NCI-H2107 (cell line): ENCODE measurements at places on chromosomes 1 and 21.

- no peak for DNase-seq
Observed at GRCh38 chr1:169426174-169426705, 1.0 kb downstream of the CCDC181 start.

DNA sequence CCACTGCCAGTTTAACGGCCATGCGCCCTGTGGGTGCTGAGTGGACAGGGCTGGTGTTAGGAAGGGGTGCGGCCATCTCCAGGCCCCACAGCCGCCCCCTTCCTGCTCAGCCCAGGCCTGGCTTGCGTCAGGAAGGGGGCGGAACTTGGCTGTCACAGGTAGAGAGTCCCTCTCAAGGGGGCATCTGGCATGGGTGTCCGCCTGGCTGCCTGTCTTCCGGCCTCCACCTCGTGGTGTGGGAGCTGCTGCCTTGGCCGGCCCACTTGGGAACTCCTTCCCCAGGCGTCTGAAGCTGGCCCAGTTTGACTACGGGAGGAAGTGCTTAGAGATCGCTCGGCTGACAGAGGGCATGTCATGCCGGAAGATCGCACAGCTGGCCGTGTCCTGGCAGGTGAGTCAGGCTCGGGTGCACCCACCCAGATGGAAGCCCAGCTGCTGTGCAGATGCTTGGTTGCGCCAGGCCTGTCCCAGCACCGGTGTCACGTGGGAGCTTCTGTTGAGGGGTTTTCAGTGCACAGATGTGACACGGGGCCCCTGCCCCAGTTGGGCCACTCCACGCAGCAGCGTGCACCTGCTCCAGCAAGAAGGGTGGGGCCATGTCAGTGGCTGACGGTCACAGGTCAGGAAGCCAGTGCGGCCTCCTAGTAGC is 9.1 kb upstream of the ATAD3B start:
- no peak for DNase-seq

DNA sequence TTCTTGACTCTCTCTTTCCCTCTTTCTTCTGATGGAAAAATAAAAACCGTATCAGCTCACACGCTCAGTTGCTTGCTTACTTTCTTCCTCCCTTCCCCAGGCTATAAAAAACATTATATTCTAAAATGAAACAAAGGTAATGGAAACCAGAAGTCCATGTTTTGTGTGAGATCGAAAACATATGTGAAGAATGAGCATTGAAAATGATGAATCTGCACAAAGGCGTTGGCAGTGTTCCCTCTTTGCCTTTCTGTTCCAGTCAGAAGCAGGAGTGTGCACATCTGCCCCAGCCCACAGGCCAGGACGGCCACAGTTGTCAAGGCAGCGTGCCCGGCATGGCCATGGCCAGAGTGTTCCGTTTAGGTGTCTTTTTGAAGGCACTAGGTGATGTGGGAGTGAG is 185.3 kb upstream of the USP24 start:
- no peak for DNase-seq

DNA sequence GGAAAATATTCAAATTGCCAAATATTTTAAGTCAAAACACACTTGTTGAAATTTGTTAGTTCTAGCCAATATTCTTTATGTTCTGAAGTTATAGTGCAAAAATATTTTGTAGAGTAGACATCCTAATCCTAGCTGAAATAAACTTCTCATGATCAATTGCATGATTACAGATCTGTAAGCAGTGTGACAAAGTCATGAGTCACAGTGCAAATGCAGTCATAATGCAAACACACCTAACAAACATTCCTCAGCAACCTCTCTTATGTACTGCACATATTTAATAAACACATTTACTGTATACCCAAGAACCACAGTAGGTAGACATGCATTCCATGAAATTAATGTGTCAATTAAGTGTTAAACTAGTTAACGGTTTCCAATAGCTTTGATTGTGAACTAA is 1857.4 kb downstream of the NCAM2 start:
- no peak for DNase-seq

DNA sequence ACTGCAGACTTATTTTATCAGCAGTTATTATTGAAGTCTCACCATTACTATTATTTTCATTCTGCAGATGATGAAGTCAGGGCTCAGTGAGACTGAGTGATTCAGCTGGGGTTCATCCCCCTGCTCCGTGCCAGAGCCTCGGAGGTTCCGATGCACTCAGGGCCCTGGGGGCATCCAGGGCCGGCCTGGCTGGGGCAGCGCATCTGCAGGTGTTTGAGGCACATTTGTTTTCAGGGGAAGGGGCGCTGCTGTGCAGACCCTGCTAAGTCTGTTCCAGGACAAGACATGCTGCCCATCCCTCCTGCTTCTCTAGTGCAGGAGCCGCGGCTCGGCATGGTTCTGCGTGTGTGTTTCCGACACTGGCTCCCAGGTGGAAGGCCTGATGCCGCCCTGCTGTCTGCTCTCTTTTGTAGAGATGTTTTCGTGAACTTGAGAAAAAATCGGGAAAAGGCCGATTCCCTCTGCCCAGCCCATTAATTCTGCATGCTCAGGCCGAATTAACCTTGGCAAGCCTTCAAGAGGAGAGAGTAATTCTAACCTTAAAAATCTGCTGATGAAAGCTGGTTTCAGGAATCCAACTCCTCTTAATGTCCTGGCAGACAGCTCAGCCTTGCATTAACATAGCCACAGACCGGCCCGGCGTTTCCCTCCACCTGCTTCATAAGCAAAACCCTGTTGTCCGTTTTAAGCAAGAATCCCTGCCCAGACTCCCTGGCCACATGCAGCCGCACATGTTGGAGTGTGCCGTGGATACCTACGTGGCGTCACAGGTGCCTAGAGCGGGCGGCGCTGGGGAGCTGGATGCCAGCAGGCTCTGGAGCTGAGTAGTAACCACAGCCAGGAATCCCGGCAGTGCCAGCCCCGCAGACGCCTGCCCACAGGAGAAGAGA is 316.0 kb upstream of the VAMP3 start:
- no peak for DNase-seq

DNA sequence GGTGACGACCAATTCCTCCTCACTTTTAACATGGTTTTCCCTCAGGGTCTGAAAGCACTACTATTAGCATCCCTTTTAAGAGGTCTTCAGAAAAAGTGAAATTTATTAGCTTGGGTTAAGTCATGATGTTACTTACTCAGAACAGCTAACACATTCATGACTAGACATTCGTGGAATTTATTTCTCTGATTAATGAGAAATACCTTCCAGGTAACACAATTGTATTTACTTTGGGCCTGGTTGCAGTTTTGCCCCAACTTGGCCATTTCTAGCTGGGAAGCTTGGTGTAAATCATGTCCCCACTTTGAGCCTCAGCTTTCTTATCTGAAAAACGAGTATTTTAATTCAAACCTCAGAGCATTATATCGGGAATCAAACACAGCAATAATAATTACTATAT is 119.2 kb upstream of the SPATA6 start:
- no peak for DNase-seq

GRCh38 chr1:16254263-16254928 is 17.4 kb upstream of the CPLANE2 start:
- DNase-seq = no peak

GRCh38 chr1:229420765-229421164 is 13.1 kb downstream of the ACTA1 start:
- DNase-seq = no peak

DNA sequence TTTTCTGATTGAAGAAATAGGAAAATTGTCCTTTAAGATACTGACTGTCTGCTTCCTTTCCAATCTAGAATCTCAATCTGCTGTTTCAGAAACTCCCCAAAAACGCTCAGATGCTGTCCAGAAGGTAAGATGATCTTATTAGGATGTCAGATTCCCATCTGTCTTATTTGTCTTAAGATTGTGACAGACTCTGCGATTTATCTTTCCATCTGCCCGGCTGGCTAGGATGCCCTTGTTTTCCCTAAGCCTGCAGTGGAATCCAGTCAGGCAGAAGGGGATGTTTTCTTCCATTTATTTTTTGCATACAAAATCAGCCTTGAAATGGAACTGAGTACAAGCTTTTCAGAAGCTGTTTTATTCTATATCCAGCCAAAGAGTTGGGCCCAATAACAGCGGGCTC is 96.5 kb downstream of the FMN2 start:
- no peak for DNase-seq

DNA sequence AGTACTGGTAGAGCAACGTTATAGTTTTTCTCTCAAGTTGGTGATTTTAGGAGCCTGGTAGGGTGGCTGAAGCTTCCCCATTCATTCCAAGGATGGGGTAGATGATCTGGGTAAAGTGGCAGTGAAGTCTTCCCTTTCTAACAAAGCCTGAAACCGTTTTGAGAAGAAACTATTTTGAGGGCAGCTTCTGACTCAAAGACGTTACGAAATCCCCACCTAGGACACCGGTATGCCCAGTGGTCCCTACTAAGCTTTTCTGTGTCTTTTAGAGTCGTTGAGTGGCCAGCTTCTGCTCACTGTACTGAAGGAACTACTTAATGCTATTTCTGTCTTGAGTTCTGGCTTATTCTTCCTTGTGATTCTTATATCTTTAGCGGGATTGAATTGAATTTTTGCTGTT is 1.4 kb downstream of the WDTC1 start:
- no peak for DNase-seq

GRCh38 chr1:78640462-78640861 is 9.2 kb upstream of the IFI44 start:
- no peak for DNase-seq

DNA sequence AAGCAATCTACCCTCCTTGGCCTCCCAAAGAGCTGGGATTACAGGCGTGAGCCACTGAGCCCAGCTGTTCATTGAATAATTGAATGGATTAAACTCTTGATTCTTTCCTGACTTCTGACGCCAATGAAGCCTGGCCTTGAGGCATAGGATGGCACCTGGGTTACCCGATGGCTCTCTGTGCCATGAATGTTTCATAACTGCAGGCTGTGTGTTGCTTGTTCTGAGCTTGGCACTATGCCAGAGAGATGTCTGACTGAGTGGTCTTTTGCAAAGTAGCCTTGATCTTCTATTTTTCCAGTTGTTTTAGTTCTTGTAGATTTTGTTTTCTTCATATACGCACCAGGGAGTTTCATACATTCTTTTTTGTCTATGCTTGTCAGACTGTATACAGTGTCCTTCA is 38.5 kb upstream of the AK4 start:
- no peak for DNase-seq

DNA sequence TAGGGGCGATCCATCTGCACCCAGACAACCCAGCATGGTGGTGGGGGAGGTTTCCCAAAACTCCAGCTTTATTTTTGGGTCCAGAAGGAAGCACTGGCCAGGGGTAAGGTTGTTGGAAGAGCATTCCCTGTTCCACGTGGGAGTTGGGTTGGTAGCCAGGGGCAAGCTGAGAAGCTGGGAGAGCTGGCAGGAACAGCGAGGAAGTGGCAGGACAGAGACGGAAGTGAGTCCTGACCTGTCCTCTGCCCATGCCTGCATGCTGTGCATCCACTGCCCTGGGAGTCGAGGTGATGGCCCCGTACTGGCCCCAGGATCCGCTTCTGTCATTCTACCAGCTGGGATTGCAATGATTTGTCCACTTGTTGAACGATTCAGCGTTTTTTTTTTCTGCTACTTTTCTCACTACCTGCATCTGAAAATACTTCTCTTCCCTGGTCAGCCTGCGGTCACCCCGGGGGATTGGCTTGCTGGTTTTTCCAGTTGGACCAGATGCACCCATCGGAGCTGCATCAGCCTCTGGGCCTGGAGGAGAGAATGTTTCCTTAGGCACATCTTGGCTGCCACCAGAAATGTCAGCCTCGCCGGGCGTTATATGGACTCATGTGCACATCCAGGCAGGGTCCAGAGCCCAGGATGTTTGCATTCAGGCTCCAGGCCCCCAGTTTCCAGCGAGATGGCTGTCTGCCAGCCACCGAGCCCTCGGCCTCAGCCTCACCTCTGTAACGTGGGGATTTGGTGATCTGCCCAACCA is 28.3 kb upstream of the TMPRSS2 start:
- no peak for DNase-seq

- peak; percentile 84 for DNase-seq
Observed at GRCh38 chr1:182175361-182175931, 113.9 kb upstream of the ZNF648 start.

DNA sequence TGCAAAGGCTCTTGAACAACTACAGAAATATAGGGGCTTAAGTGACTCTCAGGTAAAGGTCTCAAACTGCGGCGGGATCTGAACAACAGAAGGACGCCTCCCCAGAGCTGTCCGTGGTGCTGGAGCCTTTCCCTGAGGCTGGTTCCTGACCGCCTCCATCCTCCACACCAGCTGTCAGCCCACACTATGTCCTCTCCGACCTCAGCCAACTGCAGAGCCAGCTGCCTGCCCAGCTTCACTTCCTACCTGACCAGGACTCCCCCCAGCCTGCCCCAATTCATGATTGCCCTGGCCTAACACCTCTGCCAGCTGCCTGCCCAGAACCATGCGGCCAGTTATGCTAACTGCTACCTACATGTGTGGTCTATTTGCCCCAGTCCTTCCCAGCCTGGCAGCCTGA is 63.6 kb upstream of the ZC3H12A start:
- no peak for DNase-seq

- no peak for DNase-seq
Observed at GRCh38 chr1:244160455-244161235, 109.6 kb downstream of the ZBTB18 start.

- no peak for DNase-seq
Observed at GRCh38 chr21:30193201-30193600, 22.7 kb downstream of the CLDN8 start.

DNA sequence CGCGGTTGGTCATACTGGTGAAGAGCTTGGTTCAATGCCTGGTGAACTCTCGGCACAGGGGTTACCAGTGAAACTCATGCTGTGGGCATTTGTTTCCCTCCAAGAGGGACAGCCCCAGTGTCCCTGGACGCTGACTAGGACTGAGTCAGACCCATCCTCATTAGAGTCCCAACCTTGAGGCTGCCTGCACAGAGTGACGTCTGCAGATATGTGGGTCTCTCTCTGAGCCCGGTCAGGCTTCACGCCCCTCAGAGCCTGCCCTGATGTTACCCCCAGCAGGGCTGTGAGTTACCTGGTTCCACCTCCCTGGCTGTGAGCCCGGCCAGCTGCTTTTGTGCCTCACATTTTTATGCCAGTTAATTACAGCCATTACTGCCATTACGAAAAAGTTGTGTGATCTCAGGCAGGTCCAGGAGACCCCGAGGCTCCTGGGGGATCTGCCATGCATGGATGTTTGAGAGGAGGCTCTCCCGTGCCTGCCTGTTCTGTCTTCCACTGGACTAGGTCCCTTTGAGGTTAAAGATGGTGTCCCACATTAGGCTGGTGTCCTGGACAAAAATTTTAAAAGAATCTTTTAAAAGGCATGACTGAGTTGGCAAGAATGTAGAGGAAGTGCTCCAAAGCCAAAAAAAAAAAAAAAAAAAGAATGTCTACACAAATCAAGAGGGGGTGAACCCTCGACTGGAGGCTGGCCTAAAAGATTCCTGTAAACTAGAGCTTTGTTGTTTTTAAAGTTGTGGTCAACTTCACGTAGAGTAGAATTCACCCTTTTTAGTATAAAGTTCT is 36.6 kb upstream of the PADI1 start:
- DNase-seq = no peak
